GM12864 (cell line): ENCODE measurements at places on chromosomes 13 and 19.
A peak's percentile ranks its signal among the peaks of the same experiment; 100 is the strongest.

GRCh38 chr13:74061926-74062595 is 72.1 kb downstream of the KLF12 start:
- peak; percentile 61 for DNase-seq

- DNase-seq = no peak
Measured at GRCh38 chr19:7386308-7386707, 37.6 kb downstream of the ARHGEF18 start.

DNA sequence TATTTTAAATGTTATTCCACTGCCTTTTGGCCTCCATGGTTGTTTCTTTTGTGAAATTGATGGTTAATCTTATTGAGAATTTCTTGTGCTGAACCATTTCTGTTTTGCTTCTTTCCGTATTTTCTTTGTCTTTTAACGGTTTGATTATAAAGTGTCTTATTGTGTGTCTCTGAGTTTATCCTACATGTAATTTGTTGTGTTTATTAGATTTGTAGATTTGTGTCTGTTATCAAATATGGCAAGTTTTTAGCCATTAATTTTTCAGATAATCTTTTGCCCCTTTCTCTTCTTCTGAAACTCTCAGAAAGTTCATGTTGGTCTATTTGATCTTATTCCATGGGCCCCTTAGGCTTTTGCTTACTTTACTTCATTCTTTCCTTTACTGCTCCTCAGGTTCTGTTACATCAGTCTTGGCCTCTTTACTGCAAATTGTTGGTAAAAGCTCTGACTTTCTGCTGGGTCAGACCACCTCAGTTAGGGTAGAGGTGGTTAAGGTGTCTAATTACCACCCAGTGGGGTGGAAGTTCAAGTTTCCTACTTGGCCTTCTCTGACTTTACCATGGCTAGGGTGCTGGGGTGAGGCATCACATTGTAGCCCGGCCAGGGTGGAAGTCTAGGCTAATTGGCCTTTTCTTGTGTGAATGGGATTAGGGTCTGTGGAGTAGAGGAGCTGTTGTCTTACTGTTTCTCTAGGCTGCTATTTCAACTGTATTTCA is 58.3 kb downstream of the ZMYM2 start:
- no peak for DNase-seq

DNA sequence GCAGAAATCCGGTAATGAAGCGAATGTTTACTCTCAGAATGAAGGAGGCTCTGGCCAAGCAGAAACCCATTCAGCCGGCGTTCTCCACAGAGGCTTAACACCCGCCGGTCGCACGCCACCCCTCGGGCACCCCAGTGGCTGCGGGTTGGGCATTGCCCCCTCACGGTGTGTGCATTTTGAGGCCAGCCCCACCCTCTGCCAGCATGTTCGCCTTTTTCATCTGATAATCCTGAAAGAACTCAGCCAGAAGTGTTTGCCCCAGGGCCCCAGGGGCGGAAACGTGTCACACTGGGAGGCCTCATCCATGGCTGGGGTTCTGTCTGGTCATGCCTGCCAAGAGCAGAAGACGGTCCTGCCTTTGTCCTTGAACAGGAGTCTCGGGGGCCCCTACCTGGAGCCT is 34.2 kb downstream of the COMP start:
- no peak for DNase-seq

DNA sequence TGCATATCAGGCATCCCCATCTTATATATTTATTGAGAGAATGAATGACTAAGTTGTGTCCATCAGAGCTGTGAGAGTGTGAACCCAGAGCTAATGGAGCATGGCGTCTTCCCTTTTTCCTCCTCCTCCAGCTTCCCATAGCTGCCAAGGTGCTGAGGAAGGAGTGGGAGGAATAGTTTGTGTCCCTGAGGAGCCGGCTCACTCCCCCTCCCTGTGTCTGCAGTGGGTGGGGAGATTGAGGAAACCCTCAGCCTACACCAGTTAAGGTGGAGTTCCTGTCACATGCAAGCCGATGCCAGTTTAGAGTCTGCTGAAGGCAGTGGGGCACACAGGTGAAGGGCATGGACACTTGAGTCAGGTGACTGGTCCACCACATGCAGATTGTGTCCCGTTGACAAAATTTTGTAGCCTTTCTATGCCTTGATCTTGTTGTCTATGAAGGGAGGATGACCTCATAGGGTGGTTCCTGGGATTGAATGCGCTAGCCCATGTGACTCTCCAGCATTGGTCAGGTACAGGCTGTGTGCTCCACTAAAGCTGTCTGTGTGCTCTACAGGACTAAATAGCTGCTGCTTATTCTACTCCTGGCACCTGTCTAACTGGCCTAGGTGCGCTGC is 47.6 kb upstream of the GPI start:
- DNase-seq = no peak

- DNase-seq = no peak
Measured at GRCh38 chr19:4298810-4299550, 3.2 kb downstream of the TMIGD2 start.

DNA sequence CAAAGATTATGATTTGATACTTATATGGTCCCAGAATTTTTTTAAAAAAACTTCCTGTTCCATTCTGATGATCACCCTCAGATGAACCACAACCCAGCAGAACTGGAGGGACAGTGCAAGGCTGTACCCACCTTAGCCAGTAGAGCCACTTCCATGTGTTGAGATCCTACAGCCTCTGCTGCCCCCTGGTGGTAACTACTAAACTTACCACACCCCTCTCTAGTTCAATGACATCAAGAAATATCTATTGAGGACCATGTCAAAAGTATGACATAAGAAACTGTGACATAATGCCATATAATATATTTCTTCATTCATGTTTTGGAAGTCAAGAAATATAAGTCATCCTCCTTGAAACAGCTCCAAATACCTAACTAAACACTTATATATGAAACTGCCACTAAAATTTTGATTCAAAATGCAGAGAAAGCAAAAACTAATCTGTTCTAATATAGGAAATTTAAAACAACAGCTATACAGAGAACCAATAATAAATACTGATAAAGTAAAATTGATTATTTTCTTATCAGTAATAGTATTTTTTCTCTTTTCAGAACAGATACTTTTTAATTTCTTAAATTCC is 412.6 kb downstream of the KCTD12 start:
- peak; percentile 57 for DNase-seq

DNA sequence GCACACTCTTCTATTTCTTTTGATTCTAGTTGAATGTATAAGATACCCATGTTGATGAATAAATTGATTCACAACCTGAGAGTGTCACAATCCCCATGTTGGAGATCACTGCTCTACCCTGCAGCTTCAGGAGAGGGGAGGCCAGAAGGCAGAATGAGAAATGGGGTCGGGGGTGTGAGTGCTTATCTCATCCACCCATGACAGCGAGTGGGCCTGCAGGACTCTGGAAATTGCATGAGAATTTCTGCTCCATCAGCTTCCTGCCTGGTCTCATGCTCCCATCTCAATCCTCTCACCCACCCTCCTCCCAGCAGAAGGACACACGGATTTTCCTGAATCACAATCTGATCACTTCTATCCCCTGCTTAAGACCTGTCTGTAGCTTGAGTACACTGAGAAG is 22.9 kb upstream of the IGFL1 start:
- no peak for DNase-seq

DNA sequence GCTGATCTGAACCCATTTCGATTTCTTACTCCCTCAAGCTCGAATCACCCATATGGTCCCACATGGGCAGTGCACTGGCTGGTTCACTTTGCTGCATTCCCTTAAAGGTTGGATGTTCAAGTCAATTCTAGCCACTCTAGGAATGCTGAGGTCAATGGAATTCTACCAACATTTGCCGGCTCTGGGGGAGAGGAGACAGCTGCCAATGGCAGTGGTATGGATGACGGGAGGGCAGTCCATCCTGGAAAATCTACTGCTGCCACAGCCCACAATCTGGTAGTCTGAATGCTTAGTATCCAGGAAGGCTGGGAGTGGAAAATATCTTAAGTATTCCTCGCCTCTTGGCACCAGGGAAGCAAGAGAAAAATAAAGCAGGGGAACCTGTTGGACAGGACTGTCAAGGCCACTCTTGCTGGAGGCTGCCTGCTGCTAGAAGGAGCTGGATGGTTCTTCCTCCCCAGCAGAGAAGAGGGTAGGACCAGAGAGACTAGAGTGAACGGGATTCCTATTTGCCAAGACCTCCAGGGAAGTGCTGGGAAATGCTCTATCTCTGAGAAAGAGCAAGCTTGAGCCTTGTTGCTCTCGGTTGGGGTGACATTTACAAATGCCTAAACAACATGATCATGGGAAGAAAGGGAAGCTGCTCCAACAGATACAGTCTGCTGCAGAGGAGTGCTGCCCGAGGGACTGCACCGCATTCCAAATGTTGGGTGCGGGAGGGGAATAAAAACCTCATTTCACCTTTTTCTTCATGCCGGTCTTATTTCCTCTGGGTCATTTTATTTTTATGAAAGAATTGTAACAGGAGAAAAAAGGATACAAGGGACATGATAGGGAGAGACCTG is 20.7 kb upstream of the HMGB1 start:
- DNase-seq = no peak

- no peak for DNase-seq
Measured at GRCh38 chr19:1901940-1902404, 3.2 kb upstream of the ADAT3 start.
